ENCODE measurements at places on chromosomes 13 and 19. TPM values are rescaled to one million over a fixed set of nuclear protein-coding genes. Genes with fewer than 3 reads are reported as not detected.

DNA sequence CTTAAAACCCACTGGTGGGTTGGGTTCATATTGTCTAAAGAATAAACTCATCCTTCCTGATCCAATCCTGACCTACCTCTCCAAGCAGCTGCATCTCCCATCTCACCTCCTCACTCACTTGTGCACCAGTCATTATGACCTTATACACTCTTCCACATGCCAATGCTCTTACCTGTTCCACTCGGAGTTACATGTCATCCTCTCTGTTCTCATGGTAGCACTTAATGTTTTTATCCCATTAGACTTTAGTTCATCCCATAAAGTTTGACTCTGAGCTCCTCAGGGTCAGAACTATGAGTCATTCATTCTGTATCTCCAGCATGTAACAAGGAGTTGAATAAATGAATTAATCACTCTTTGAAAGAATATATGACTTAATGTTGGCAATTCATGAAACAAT, 330.2 kb downstream of the KLF12 start:
- no peaks in the 10 kb centered on the region for H3K36me3 ChIP-seq
- H3K4me3 ChIP-seq: no peak overlapping the region
- H3K27me3 ChIP-seq: no peaks in the 10 kb centered on the region

CYP4F3 gene
- 2.2 TPM for total RNA-seq

DNA sequence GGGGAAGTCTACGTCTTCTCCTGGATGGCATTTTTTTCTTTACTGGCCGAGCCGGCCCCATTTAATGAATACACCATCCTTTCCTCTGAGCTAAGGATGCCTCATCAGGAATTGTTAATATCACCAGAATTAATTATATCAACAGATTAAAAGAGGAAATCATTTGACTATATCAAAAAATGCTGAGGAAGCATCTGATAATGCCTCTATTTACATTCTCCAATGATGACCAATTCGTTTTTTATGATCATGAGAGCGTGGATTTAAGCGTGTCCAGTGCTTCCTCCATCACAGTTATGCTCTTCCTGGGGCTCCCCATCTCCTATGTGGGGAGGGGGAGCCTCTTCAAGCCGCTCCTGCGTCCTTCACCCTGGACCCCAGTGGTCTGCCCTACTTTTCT, 58.7 kb downstream of the TUBGCP3 start:
- peaks cover 9% of the 10 kb centered on the region for H3K36me3 ChIP-seq
- no peak for DNase-seq
- H3K4me3 ChIP-seq: no peak overlapping the region

- no peaks in the 10 kb centered on the region for H3K27me3 ChIP-seq
- H3K27ac ChIP-seq: no peak overlapping the region
- no peaks in the 10 kb centered on the region for H3K4me1 ChIP-seq
- H3K36me3 ChIP-seq: no peaks in the 10 kb centered on the region
- no peak for DNase-seq
These were observed 130.8 kb downstream of the KL start for GRCh38 chr13:33146843-33147611.

DNA sequence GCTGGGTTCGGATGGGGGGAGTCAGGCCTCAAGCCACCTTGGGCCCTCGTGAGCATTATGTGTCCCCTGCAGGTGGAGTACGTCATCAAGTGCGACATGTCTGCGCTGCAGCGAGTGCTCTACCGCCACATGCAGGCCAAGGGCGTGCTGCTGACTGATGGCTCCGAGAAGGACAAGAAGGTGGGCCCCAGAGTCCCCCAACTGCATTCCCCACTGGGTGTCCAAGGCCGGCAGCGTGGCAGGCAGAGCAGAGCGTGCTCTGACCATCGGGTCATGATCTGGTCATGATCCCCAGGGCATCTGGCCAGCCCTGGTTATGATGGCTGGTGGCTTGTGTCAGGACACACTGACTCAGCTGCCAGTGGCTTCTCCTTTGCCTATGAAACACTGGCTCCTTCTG, 63.4 kb downstream of the SMARCA4 start:
- no peak for DNase-seq
- H3K27me3 ChIP-seq: no peaks in the 10 kb centered on the region
- no peak overlapping the region for H3K4me3 ChIP-seq

NFILZ gene
- not detected for total RNA-seq

- H3K36me3 ChIP-seq: peaks cover 45% of the 10 kb centered on the region
- no peak for DNase-seq
- H3K27ac ChIP-seq: no peak overlapping the region
- no peaks in the 10 kb centered on the region for H3K27me3 ChIP-seq
- H3K4me1 ChIP-seq: no peaks in the 10 kb centered on the region
- no peak overlapping the region for H3K4me3 ChIP-seq
These were observed 9.6 kb downstream of the SLC44A2 start for GRCh38 chr19:10634963-10635362.

GRCh38 chr13:46132109-46132508, 27.3 kb upstream of the CPB2 start:
- H3K4me3 ChIP-seq: no peak overlapping the region
- no peak for DNase-seq
- no peaks in the 10 kb centered on the region for H3K36me3 ChIP-seq
- no peaks in the 10 kb centered on the region for H3K27me3 ChIP-seq
- H3K27ac ChIP-seq: no peak overlapping the region
- H3K4me1 ChIP-seq: no peaks in the 10 kb centered on the region

DNA sequence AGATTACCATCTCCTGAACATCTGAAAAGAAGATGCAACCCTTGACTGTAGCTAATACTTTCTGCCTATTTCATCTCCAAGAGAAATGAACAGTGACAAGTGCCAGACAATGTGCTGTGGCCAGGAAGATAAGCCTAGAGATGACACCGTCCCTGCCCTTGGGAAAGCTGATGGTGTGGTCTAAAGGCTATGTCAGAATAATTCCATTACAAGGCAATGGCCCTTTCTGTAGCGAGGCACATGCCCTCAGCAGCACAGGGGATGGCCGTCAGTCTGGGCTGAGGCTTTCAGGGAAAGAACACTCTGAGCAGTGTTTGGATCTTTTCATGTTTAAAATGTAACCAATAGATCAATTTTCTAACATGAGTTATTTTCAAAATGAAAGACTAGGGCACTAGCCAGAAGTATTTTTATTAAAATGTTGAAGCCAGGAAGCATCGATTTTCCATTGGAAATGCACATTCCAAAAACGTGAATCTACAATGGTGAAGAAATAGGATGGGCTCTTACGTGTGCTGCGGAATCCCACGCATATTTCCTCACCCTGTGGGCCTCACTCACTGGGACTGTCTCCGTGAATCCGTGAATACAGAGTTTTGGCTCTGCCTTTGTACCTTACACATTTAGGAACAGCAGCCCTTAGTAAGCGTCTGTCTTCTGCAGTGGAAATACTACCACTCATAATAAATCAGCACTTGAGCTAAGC, 22.0 kb downstream of the COL4A1 start:
- H3K36me3 ChIP-seq: no peaks in the 10 kb centered on the region
- H3K27me3 ChIP-seq: no peaks in the 10 kb centered on the region
- H3K4me1 ChIP-seq: no peaks in the 10 kb centered on the region
- no peak overlapping the region for H3K27ac ChIP-seq
- DNase-seq: no peak
- no peak overlapping the region for H3K4me3 ChIP-seq

GRCh38 chr13:50386541-50387050, 371.4 kb downstream of the KCNRG start:
- H3K4me3 ChIP-seq: no peak overlapping the region
- peak; percentile 87 for DNase-seq
- peaks cover 4% of the 10 kb centered on the region for H3K4me1 ChIP-seq
- H3K36me3 ChIP-seq: no peaks in the 10 kb centered on the region
- H3K27me3 ChIP-seq: no peaks in the 10 kb centered on the region

ZNF573 gene
- total RNA-seq: 12.2 TPM

- DNase-seq: no peak
- no peaks in the 10 kb centered on the region for H3K36me3 ChIP-seq
- H3K4me3 ChIP-seq: no peak overlapping the region
- H3K27ac ChIP-seq: no peak overlapping the region
- no peaks in the 10 kb centered on the region for H3K4me1 ChIP-seq
These were observed 31.3 kb upstream of the FOXO1 start for GRCh38 chr13:40697711-40698110.

CPAMD8 gene
- total RNA-seq: 64.1 TPM

ZNF541 gene
- total RNA-seq: 0.69 TPM

CRB3 gene
- total RNA-seq: 58.2 TPM

SERPINE3 gene
- not detected for total RNA-seq

CCDC194 gene
- 0.57 TPM for total RNA-seq

- DNase-seq: no peak
- no peaks in the 10 kb centered on the region for H3K27me3 ChIP-seq
- H3K36me3 ChIP-seq: no peaks in the 10 kb centered on the region
- no peaks in the 10 kb centered on the region for H3K4me1 ChIP-seq
- no peak overlapping the region for H3K4me3 ChIP-seq
These were observed 365.2 kb upstream of the SPRY2 start for GRCh38 chr13:80706164-80706471.

GRCh38 chr19:19388568-19389555, 16.6 kb upstream of the GATAD2A start:
- peaks cover 29% of the 10 kb centered on the region for H3K4me1 ChIP-seq
- peak overlapping the region; percentile 22 for H3K4me3 ChIP-seq
- H3K36me3 ChIP-seq: no peaks in the 10 kb centered on the region
- H3K27ac ChIP-seq: peak overlapping the region; percentile 1
- H3K27me3 ChIP-seq: no peaks in the 10 kb centered on the region
- peak; percentile 66 for DNase-seq

C19orf81 gene
- 3.0 TPM for total RNA-seq

- H3K4me1 ChIP-seq: peaks cover 7% of the 10 kb centered on the region
- H3K27ac ChIP-seq: no peak overlapping the region
- DNase-seq: no peak
- no peaks in the 10 kb centered on the region for H3K27me3 ChIP-seq
- H3K36me3 ChIP-seq: no peaks in the 10 kb centered on the region
These were observed 497.2 kb downstream of the DIAPH3 start for GRCh38 chr13:59666504-59666903.

ADAMTSL5 gene
- 4.6 TPM for total RNA-seq

DNA sequence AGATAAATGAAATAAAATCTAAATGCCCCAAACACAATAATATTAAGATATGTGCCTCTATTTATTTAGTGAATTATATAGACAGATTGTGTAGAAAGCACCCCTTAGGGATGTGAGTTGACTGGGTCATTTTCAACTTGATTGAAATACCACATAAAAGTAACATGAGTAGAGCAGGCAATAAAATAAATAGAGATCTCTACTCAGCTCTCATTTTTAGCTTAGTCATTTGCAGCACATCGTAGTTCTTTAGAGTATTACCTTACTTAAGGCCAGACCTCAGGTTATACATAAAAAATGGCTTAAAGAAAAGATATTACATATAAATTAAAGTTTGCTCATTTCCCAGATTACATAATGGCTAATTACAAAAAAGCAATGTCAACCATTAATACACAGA, 1525.6 kb upstream of the PRR20A start:
- H3K4me1 ChIP-seq: no peaks in the 10 kb centered on the region
- H3K36me3 ChIP-seq: no peaks in the 10 kb centered on the region
- H3K4me3 ChIP-seq: no peak overlapping the region
- no peak overlapping the region for H3K27ac ChIP-seq
- no peaks in the 10 kb centered on the region for H3K27me3 ChIP-seq
- no peak for DNase-seq

GRCh38 chr13:82947191-82947621, 935.1 kb downstream of the SLITRK1 start:
- no peaks in the 10 kb centered on the region for H3K36me3 ChIP-seq
- H3K27me3 ChIP-seq: no peaks in the 10 kb centered on the region
- no peak overlapping the region for H3K27ac ChIP-seq
- no peak overlapping the region for H3K4me3 ChIP-seq
- H3K4me1 ChIP-seq: no peaks in the 10 kb centered on the region
- no peak for DNase-seq

TNFSF13B gene
- total RNA-seq: 5.3 TPM

UHRF1 gene
- total RNA-seq: 3.1 TPM

DNA sequence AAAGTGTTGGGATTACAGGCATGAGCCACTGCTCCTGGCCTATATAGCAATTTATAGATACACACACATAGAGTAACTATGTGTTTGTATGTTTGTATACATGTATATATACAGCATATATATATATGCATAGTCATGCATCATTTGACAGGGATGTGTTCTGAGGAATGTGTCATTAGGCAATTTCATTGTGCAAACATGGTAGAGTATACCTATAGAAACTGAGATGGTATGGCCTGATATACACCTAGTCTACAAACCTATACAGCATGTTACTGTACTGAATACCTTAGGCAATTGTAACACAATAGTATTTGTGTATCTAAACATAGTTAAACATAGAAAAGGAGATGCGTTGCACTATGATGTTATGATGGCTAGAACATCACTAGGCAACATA, 53.0 kb upstream of the PCCA start:
- no peaks in the 10 kb centered on the region for H3K36me3 ChIP-seq
- H3K27me3 ChIP-seq: no peaks in the 10 kb centered on the region
- H3K27ac ChIP-seq: no peak overlapping the region
- H3K4me1 ChIP-seq: no peaks in the 10 kb centered on the region
- H3K4me3 ChIP-seq: no peak overlapping the region

DNA sequence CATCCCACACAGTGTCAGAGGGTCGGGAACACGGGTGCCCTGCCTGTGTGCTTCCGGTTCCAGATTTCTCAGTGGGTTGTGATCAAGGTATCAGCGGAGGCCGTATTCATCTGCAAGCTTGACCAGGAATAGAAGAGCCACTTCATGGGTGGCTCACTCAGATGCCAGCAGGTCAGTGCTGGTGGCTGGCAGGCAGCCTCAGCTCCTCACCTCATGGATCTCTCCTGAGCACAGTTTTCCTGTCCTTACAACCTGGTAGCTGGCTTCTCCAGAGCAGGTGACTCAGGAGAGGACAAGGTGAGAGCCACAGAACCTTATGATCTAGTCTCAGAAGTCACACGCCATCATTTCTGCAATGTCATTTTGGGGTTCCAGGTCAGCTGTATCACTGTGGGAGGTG, 44.8 kb upstream of the SPATA13 start:
- H3K36me3 ChIP-seq: no peaks in the 10 kb centered on the region
- H3K27ac ChIP-seq: no peak overlapping the region
- no peak overlapping the region for H3K4me3 ChIP-seq

SLITRK1 gene
- not detected for total RNA-seq

Data from kidney (tissue), 22 donors.